LoVo (cell line): ENCODE measurements at places on chromosomes 2 and 18.

GRCh38 chr2:176833671-176834070, 378.9 kb upstream of the HNRNPA3 start:
- no peak for DNase-seq

DNA sequence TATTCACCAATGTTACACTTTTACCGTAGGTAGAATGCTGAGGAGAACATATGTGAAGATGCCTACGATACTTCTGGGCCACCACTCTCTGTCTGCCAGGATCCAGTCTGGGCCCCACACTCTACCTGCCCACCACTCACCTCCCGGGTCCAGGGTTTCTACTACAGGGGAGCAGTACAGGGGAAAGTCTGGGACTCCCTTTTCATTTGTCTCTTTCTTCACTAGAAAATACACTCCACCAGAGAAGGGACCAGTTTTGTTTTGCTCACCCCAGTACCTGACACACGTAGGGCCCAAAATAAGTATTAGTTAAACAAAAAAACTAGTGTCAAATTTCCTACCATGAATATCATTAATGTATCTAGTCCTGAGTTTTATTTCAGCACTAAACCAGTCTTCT, 21.1 kb downstream of the KANSL3 start:
- no peak for DNase-seq

- peak; percentile 64 for DNase-seq
These were observed 19.2 kb downstream of the DAW1 start for GRCh38 chr2:227890495-227891079.

DNA sequence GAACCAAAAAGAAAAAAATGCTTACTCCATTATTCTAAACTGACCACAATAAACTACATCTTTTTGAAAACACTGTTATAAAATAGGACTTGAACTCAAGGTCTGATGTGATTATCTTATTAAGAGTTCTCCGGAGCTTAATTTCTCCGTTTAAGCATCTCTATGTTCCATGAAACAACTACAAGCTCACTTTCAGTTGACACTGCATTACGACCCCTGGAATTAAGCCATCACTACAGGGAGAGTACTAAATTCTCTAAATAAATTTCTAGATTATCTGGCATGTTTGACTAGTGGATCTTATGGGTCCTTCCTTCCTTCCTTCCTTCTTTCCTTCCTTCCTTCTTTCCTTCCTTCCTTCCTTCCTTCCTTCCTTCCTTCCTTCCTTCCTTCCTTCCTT, 249.0 kb downstream of the IKZF2 start:
- no peak for DNase-seq

- no peak for DNase-seq
These were observed 25.9 kb downstream of the COL6A3 start for GRCh38 chr2:237388036-237388435.

GRCh38 chr18:61034580-61034979, 298.6 kb upstream of the CDH20 start:
- DNase-seq: no peak

- peak; percentile 40 for DNase-seq
These were observed 48.5 kb upstream of the PROKR1 start for GRCh38 chr2:68594674-68595492.

GRCh38 chr18:70046207-70046606, 98.5 kb upstream of the CD226 start:
- no peak for DNase-seq

DNA sequence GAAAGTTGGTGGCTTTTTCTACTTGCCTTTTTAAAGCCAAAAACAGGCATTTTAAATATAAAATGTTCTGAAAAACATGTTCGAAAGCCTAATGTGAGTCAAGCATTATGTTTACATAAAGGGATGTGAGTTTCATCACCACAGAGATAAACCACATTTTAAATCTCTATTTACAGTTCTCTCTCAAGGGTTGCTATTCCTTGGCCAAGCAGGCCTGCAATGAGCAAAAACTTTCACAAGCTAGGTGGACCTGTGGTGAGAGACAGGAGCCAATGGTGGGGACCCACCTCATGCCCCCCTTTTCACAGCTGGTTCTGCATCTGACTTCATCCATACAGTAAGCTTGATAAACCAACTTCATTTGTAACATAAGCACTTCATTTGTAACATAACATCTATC, 65.1 kb downstream of the CUL3 start:
- DNase-seq: no peak

- DNase-seq: no peak
These were observed 174.4 kb downstream of the RPIA start for GRCh38 chr2:88865801-88866371.

DNA sequence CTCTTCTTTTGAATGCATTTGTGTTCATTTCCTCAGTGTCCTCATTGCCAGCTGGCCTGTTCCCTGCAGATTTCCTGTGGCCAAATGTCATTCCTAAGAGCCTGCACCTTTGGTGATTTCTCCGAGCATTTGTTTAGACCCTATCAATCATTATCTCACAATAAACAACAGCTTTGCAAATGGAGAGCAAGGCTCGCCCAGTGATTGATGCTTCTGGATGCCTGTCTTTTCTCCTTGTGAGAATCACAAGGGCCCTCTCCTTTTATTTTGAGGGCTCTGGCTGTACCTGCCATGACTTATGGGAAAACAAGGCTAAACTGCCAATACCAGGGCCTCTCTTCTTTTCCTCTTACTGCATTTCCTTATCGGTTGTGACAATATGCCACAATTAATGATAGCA, 1454.4 kb upstream of the CELF4 start:
- DNase-seq: no peak

GRCh38 chr2:54077088-54077900, 38.1 kb upstream of the ACYP2 start:
- DNase-seq: no peak

DNA sequence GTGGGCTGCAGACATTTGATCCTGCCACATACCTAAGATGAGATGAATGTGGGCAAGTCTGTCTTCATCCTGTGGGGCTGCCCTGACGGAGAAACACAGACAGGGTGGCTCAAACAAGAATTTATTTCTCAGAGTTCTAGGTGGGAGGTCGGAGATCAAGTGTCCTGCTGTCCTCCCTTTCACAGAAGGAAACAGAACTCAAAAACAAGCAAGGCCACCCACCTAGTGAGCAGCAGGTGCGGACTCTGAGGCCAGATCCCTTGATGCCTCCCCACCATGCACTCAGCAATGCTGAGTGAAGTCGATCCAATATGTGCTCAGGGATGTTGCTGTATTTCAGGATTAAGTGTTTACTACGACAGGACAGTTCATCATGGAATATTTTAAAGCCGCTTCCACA, 63.0 kb upstream of the SNTG2 start:
- no peak for DNase-seq

DNA sequence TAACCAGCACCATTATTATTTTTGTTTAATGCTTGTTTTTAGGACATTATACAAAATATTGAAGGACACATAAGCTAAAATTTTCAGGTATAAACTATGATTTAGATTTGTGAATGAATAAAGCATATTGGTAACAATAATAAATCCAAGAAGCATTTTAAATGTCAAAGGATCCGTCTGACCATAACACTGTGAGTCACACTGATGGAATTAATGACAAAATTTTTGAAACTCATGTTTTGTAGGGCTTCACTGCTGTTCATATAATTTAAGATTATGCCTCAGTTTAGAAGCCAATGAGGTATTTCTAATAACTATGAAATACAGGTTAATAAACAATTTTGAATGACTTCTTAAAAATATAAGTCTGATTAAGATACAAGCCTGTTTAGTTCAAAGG, 124.6 kb downstream of the TMEFF2 start:
- no peak for DNase-seq

- DNase-seq: no peak
These were observed 3.9 kb downstream of the MAPRE3 start for GRCh38 chr2:26974352-26974751.

- DNase-seq: no peak
These were observed 593.1 kb downstream of the TMX3 start for GRCh38 chr18:68121826-68122225.

DNA sequence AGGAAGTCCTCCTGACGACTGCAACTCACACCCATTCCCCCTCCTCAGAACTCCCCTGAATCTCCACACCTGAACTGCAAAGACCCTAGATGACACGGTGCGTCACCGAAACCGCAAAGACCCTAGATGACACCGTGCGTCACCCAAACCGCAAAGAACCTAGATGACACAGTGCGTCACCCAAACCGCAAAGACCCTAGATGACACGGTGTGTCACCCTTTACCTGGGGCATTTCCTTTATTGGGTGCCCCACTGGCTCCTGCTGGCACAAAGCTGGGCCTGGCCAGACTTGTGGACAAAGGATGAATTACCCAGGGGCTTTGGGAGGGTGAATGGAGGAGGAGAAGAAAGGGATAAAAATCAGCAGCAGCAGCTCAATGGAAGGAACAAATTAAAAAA, 123.8 kb downstream of the CELF4 start:
- no peak for DNase-seq

DNA sequence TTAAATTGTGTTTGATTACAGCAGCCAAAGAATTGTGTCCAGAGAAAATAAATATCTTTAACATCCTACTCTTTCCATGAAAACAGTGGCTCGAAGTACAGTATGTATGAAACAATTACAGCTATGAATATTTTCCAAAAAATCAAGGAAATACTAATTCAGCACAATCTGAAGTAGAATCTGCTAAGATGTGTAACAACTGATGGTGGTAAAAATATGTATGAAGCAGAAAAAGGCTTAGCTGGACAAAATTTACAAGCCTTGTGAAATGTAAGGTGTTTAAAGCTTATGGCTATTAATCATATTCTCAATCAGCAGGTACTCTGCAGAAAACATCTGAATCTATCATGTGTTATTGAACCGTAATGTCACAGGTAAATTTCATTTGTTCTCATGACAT, 16.6 kb downstream of the DYM start:
- no peak for DNase-seq

DNA sequence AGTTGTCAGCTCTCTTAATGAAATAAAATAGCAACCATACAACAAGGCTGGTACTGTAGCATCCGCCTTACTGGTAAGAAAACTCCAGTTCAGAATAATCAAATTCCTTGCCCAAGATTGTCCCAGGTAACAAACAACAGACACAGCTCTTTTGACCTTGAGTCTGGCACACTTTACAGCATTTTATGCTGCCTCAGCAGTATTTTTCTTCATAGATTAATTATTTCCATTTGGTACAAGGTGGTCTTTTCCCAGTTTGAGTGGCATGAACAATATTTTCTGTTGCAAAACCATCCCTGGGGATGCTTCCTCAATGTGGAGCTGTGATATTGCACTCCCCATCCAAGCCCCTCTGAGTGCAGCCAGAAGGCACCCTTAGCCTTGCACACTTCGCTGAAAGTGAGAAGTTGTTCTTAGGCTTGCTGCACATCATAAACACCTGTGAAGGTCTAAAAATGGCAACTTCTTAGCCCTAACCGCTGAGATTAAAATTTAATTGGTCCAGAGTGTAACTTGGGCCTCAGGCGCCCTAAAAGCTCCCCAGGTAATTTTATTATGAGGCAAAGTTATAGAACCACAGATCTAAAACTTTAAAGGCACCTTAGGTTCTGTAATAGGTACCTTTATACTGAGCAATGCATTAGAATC, 523.3 kb downstream of the CMPK2 start:
- DNase-seq: no peak

- no peak for DNase-seq
These were observed 66.2 kb upstream of the PROKR1 start for GRCh38 chr2:68577183-68577582.

DNA sequence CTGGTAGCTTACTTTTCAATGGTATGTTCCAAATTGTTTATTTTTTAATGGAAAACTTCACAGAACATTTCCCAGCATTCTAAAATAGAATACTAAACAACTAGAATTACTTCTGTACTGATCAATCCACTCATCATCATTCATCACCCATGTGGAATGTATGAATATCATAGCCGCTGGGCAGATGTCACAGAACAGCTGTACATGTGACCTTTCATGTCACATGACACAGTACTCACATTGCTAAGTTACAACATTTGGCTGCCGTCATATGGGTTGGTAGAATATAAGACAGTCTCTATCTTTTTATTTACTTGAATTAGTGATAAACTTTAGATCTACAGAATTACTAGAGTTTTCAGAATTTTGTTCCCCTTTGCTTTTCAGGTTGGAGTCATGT, 387.6 kb downstream of the ZEB2 start:
- DNase-seq: no peak

- DNase-seq: no peak
These were observed 573.7 kb downstream of the THSD7B start for GRCh38 chr2:137339051-137339450.

GRCh38 chr2:205511641-205512040, 170.7 kb upstream of the NRP2 start:
- no peak for DNase-seq

GRCh38 chr2:121284463-121285449, at the start of gene TFCP2L1:
Gene TFCP2L1 (minus strand): TSS chr2:121285202. CDS start chr2:121285109, 93 bp downstream.
- DNase-seq: peak; percentile 72

DNA sequence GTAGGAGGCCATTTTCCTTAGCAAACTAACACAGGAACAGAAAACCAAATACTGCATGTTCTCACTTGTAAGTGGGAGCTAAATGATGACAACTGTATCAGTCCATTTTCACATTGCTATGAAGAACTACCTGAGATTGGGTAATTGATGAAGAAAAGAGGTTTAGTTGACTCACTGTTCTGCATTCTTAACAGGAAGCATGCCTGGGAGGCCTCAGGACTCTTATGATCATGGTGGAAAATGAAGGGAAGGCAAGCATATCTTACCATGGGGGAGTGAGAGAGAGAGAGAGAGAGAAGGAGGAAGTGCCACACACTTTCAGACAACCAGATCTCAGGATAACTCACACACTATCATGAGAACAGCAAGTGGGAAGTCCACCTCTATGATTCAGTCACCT, 105.3 kb downstream of the PARD3B start:
- DNase-seq: no peak

DNA sequence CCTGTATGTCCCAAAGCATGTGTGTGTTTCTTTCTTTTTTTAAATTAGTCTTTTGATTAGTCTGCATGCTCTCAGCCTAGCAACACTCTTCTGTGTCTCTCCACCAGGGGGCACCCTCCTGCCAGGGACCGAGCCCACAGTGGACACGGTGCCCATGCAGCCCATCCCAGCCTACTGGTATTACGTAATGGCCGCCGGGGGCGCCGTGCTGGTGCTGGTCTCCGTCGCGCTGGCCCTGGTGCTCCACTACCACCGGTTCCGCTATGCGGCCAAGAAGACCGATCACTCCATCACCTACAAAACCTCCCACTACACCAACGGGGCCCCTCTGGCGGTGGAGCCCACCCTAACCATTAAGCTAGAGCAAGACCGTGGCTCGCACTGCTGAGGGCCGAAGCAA, 93.8 kb downstream of the NRP2 start:
- DNase-seq: no peak

GRCh38 chr2:239756790-239757760, 268.1 kb downstream of the NDUFA10 start:
- no peak for DNase-seq
